Left renal pelvis (tissue), 4 donors: ENCODE measurements at places on chromosomes 2 and 18. TPM values are rescaled to one million over a fixed set of nuclear protein-coding genes. Genes with fewer than 3 reads are reported as not detected.

- no peak for DNase-seq
These were observed 134.6 kb downstream of the CYP26B1 start for GRCh38 chr2:72012886-72013574.

Gene IL36B
- polyA plus RNA-seq, result not detected

GRCh38 chr18:61948281-61948741 is 55.5 kb upstream of the RNF152 start:
- DNase-seq, result no peak

DNA sequence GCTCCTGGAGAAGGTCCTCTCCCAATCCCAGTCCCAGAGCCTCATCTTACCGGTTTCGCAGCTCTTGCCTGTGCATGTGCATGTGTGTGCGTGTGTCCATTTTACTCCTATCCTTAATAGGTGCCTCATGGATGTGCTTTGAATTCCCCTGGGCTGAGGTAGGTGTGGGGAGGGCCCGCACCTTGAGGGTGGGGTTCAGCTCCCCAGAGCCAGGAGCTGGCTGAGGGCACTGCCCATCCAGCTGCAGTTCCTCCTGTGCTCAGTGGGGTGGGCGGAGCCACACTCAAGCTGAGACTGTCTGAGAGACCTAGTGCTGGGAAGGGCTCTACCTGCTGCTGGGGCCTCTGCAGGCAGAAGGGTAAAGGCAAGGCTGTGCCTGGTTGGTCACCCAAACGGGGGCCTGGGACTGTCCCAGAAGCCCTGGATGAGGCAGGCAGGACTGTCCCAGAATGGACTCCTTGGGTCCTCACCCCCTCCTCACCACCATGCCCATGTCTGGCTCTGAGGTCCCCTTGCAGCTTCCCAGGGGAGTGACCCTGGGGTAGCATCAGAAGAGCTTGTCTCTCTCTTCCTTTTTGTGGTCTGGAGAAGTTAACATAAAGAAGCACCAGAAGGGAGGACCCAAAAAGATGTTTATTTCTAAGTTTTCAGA is 8.9 kb downstream of the GDF7 start:
- DNase-seq, result no peak

- DNase-seq, result no peak
These were observed 84.8 kb upstream of the BCL2L11 start for GRCh38 chr2:111035830-111036441.

DNA sequence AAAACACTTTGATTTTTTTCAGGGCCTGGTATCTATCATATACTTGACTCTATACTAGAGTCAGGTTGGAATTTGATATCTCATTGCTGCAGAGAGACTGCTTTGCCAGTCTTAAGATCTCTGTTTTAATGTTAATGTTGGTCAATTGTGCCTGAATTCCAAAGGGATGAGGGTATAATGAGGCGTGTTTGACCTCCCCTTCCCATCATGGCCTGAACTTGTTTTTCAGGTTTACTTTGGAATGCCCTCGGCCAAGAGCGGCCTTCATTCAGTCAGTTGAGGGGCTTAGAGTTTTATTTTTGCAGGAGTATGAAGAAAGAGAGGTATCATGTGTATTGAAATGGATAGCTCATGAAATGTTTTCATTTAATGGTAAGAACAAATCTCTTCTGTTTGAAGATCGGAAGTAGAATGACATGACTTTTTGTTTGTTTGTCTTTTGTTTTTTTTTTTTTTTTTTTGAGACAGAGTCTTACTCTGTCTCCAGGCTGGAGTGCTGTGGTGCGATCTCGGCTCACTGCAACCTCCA is 119.0 kb downstream of the KIAA1328 start:
- no peak for DNase-seq

DNA sequence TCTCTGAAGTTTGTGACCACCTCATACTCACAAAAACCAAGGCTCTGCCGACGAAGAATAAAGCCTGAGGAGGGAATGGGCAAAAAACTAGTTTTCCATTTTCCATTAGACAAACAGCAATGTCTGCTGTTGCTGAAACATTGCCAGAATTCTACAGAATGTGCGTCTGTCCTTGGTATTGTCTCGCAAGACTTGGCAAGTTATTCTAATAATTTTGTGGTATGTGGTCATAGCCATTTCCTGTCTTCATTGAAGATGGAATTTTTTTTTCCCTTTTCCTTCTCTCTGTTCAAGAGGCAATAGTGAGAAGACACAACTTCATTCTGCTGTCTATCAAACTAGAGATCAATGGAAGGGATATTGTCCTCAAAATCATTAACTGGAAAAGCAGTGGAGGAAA is 296.1 kb downstream of the RND3 start:
- DNase-seq, result no peak

- DNase-seq, result no peak
These were observed 20.8 kb downstream of the SOS1 start for GRCh38 chr2:39099870-39100728.

DNA sequence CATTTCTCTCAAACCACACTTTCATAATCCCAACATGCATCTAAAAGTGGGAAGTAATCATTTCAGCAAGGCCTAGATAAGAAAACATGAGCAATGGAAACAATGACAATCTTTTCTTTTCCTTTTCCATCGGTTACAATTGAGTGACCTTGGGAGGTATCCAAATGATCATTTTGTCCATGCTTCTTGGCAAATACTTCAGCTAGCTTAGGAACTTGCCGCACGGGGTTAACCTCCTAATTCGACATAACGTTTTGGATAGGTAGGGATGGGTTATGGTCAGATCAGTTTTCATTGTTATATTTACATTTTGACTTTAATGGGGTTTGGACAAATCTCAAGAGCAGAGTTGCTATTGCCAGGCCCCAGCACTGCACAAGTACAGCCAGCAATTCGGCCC is 4.6 kb upstream of the PTPRM start:
- no peak for DNase-seq

- peak; percentile 9 for DNase-seq
These were observed 89.1 kb downstream of the AKAIN1 start for GRCh38 chr18:5107988-5108387.

DNA sequence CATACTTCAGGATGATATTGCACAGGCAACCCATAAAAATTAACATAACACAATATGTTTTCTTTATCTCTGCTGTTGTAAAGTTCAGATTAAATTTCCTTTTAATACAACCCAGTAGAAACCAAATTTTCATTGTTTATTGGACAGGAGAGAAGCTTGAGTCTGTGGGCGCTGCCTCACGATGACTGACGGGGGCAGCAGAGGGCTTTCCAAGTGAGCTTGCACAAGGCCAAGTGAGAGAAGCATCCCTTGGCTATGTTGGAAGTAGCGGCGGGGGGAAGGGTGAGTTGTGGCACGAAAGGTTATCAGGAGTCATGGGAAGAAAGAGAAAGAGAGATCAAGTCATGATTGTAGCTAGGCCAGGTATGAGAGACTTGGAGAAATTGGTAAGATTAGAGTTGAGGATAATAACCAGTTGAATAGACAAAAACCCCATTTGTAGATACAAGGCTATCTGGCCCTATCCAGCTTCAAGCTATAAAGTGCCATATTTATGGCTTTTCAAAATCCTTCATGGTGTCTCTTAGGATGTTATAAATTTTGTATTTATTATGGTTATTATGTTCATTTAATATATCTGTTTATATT is 413.7 kb upstream of the FAM98A start:
- peak; percentile 52 for DNase-seq

DNA sequence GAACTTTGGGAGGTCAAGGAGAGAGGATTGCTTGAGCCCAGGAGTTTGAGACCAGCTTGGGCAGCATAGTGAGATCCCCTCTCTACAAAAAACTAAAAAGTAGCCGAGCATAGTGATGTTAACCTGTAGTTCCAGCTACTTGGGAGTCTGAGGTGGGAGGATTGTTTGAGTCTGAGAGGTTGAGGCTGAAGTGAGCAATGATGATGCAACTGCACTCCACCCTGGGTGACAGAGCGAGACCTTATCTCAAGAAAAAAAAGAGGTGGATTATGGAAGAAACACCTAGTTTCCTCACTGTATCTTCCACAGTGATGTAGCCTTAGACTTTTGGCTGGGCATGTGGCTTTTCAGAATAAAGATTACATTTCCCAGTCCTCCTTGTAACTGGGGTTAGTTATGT is 237.2 kb upstream of the SPRED2 start:
- no peak for DNase-seq

- DNase-seq, result no peak
These were observed 1023.6 kb downstream of the TMEM182 start for GRCh38 chr2:103785432-103785831.

- DNase-seq, result no peak
These were observed 784.8 kb upstream of the ID2 start for GRCh38 chr2:7896940-7897487.

- no peak for DNase-seq
These were observed 361.4 kb downstream of the LNPK start for GRCh38 chr2:175640655-175641054.

- no peak for DNase-seq
These were observed 451.4 kb downstream of the TMX3 start for GRCh38 chr18:68263481-68263880.

Gene TLX2
- polyA plus RNA-seq, result 0.23 TPM

- DNase-seq, result no peak
These were observed 1.3 kb downstream of the STK39 start for GRCh38 chr2:168246072-168246482.

DNA sequence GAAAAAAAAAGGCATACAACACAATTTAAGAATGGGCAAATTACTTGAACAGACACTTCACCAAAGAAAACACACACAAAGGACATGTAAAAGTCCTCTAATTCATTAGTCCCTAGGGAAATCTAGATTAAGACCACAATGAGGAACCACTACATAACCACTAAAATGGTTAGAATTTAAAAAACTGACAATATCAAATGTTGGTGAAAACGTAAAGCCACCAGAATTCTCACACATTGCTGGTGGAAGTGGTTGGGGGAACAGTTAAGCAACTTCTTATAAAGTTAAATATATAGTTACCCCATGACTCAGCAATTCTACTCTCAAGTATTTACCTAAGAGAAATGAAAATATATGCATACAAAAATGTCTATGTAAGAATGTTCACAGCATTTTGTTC is 11.8 kb downstream of the RTN4 start:
- DNase-seq, result no peak

DNA sequence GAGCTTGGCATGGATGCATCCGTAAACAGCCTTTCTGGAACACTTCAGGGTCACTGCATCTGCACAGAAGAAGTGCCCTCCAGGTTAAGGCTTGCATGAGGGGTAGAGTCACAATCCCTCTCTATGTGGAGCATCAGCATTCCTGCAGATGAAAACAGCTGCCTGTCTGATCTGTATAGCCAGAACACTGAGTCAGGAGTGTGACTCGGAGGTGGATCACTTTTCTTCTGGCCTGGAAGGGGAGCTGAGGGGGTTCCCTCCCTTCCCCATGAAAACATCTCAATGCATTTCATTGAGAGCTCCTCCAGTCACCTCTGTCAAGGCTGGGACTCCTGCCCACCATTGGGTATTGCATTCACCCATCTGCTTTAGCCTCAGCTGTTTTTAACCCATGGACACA is 72.5 kb upstream of the SERPINE2 start:
- no peak for DNase-seq

DNA sequence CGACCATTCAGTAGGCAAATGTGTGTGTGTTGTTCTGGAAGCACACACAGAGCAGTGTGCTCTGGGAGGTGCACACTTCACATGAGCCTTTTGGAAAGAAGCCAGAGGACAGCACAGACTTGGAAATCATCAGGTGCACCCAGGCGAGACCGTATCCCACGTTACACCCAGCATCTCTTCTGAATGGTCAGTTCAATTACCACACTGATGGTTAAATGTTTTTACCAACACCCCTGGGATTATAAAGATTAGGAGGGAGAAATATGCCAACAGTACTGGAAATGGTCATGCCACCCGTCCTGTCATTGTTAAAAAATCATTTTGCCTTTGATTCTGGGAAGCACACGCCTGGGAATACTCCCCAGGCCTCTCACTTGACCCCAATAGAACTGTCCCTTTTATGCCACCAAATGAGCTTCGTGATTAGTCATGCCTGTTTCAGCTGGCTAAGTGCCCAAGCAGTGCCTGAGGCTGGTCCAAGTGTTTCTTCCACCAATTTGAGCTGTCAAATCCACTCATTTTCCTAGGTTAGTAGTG is 183.7 kb downstream of the NRP2 start:
- no peak for DNase-seq

Gene TMEM163
- polyA plus RNA-seq, result 2.9 TPM

- DNase-seq, result no peak
These were observed 425 bp downstream of the ASB3 start for GRCh38 chr2:53786352-53786704.

- peak; percentile 17 for DNase-seq
These were observed 89.3 kb downstream of the PDE11A start for GRCh38 chr2:177983183-177983788.

DNA sequence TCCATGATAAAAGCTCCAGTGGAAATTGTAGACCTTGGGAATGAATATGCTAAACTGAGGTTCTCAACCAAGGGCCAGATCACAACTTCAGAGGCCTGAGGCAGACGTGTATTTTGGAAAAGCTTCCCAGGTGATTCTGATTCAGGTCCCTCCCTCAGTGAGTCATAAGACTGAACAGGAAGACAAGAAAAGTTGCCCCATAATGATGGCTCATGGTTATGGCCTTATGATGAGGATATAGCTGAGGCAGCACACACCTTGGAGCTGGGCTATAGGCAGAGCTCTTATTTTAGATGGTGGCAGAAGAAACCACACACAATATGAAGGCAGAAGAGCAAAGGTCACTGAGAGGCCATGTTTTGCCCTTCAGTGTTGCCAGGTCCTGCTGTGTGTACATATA is 9.6 kb downstream of the ANTXR1 start:
- no peak for DNase-seq

Gene CYRIA
- polyA plus RNA-seq, result 2.8 TPM

DNA sequence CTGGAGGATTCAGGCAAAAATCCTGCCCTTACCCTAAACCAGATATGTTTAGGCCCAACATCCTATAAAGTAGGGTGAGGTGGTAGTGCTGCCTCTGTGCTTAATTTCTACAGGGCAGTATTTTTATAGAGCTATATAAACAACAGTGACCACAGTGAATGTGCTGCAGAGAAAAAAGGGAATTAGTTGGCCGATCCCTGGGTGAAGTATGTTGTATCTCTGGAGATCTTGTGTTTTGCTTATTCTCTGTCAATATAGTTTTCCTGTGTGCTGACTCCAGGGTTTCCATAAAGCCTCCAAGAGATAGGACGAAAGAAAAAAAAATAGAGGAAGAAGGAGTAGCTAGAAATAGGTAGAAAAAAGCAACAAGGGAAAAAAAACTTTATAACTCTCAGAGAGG is 88.9 kb upstream of the THOC1 start:
- DNase-seq, result no peak

- no peak for DNase-seq
These were observed 282.9 kb upstream of the SLC8A1 start for GRCh38 chr2:40734797-40735196.
